AG08396 (cell line): ENCODE measurements at places on chromosomes 1 and 21.

DNA sequence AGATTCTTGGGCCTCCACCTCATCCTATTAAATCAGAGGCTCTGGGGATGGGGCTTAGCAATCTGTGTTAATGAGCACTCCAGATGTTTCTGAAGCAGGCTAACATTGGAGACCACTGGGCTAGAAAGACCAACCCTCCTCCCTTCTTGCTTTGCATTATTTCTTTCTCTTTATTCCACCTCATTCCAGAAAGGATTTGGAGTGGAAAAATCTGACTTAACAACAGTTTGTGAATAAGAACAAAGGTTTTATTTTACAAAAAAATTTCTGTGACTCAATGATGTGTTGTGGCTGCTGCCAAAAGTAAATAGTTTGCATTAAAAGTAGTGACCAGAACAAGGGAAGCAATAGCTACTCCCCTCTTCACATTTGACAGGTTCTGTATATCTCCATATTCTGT is 79.4 kb downstream of the TGFB2 start:
- no peak for DNase-seq

GRCh38 chr1:160483505-160484185 is 39.4 kb downstream of the SLAMF6 start:
- no peak for DNase-seq

- DNase-seq: no peak
These were observed 7.1 kb upstream of the KRTAP10-4 start for GRCh38 chr21:44566403-44566802.

DNA sequence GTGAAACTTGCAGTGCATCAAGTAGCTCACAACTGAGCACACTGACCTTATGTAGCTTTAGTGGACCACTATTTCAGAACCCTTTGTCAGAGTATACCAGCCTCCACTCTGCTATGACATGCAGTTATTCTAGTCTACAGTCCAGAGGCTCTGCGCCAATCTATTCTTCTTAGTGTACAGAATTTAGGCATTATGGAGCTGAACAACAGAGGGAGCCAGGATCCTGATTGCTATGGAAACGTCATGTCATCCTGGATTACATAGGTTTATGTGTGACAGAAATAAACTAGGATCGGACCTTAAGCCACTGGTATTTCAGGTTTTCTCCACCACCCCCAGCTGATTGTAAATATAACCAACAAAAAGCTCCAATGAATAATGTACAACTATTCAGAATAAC is 48.1 kb upstream of the EEIG2 start:
- no peak for DNase-seq

GRCh38 chr1:13818926-13819325 is 118.9 kb downstream of the PRDM2 start:
- DNase-seq: no peak

GRCh38 chr1:31639543-31639942 is 5.1 kb downstream of the PEF1 start:
- peak; percentile 58 for DNase-seq
